T-cell (primary cell): ENCODE measurements at places on chromosomes 3 and 15. TPM values are rescaled to one million over a fixed set of nuclear protein-coding genes. Genes with fewer than 3 reads are reported as not detected.
A peak's percentile ranks its signal among the peaks of the same experiment; 100 is the strongest.

GRCh38 chr3:28267984-28268849 lies 26.8 kb downstream of the CMC1 start:
- no peaks in the 10 kb centered on the region for H3K4me1 ChIP-seq
- H3K27me3 ChIP-seq, result no peaks in the 10 kb centered on the region
- H3K27ac ChIP-seq, result no peak overlapping the region
- no peak for DNase-seq
- no peaks in the 10 kb centered on the region for H3K36me3 ChIP-seq

The LARP6 gene
- not detected for total RNA-seq

DNA sequence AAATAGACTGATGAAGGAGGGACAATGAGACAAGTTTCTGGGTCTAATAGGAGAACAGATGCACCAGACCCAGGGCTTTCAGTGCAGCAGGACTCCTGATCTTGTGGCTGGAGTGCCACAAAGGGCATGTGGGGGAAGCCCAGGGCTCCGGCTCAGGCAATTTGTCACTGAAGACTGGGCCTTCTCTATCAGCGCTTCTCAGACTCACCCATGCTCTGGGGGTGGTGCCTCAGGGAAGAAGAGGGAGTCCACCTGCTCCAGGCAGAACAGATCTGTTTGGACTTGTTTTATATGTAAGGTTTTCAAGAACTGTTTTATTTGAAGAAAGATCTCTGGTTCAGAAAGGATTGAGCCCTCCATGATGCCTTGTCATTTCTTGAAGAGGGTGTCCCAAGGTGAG lies 112.4 kb upstream of the TLE3 start:
- no peak overlapping the region for H3K4me3 ChIP-seq
- peaks cover 15% of the 10 kb centered on the region for H3K27me3 ChIP-seq
- H3K4me1 ChIP-seq, result no peaks in the 10 kb centered on the region
- peaks cover 3% of the 10 kb centered on the region for H3K36me3 ChIP-seq

The PTX3 gene
- total RNA-seq, result 0.25 TPM

The UBA7 gene
- total RNA-seq, result 299 TPM

- H3K4me1 ChIP-seq, result no peaks in the 10 kb centered on the region
- no peak overlapping the region for H3K27ac ChIP-seq
- no peak for DNase-seq
- H3K4me3 ChIP-seq, result no peak overlapping the region
- no peaks in the 10 kb centered on the region for H3K36me3 ChIP-seq
Observed at GRCh38 chr3:66693461-66694031, 192.7 kb upstream of the LRIG1 start.

The HTR3E gene
- not detected for total RNA-seq

The PRKCI gene
- total RNA-seq, result 23.9 TPM

The SV2B gene
- total RNA-seq, result 0.09 TPM

The KNG1 gene
- total RNA-seq, result 0.47 TPM

The CCR3 gene
- not detected for total RNA-seq

- no peak overlapping the region for H3K27ac ChIP-seq
- no peak for DNase-seq
- H3K4me1 ChIP-seq, result no peaks in the 10 kb centered on the region
- H3K27me3 ChIP-seq, result no peaks in the 10 kb centered on the region
- no peak overlapping the region for H3K4me3 ChIP-seq
Observed at GRCh38 chr15:89669309-89669865, 9.8 kb downstream of the PLIN1 start.

The ANKRD34C gene
- total RNA-seq, result not detected

DNA sequence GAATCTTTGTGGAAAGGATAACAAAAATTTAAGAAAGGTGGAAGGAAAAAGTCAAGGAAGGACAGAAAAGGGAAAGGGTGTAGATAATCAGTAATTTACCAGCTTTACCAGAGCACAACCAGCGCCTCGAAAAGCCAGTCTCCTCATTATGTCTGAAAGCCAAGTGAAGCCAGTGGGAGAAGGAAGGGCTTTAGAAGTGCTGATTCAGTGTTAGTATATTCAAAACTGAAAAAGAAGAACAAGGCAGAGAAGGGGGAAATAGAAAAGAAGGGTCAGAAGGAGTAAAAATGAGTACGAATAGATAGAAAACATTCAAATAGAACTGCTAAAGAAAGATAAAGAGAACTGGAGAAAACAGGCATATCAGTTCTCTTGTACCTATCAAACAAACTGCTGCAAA lies 4.1 kb downstream of the PBRM1 start:
- H3K36me3 ChIP-seq, result peaks cover 35% of the 10 kb centered on the region
- no peaks in the 10 kb centered on the region for H3K27me3 ChIP-seq
- no peak overlapping the region for H3K27ac ChIP-seq
- no peak for DNase-seq

The PLA2G4B gene
- 50.4 TPM for total RNA-seq

DNA sequence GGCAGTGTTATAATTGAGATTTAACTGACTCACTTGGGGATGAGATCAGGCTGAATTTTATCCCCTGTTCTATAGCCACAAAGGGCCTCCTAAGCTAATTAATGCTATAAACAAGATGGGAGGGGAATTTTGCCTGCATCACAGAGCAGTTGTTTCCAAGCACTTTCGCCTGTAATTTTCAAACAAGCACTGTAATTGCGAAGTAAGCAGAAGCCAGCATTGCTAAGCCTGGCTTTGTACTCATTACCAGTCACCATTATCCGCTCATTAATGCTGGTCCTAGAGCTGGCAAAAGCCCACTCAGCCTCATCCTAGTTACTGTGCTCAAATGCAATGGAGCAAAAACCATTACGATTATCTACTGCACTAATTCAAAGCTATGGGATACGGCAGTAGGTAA lies 356.6 kb upstream of the UBE2E2 start:
- no peaks in the 10 kb centered on the region for H3K36me3 ChIP-seq
- no peak overlapping the region for H3K27ac ChIP-seq
- H3K27me3 ChIP-seq, result no peaks in the 10 kb centered on the region
- no peak for DNase-seq

DNA sequence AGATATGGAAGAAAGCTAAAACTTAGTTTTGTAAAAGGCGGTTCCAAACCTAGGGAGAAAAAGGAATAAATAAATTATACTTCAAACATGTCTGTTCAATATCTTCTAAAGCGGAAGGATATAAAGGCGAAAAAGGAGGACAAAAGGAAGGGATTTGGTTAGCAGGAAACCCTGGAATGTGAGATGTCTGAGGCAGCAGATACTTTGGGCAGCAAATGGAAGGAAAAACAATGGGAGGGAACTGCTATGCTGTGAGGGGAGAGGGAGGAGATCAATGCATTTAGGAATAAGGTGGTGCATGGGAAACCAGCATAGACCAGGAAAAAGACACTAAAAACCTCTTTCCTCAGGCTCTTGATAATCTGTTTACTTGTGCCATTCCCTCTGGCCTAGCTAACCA lies 120.8 kb downstream of the DNAH12 start:
- DNase-seq, result no peak
- no peak overlapping the region for H3K4me3 ChIP-seq
- no peaks in the 10 kb centered on the region for H3K4me1 ChIP-seq
- H3K27ac ChIP-seq, result no peak overlapping the region

GRCh38 chr15:77417602-77418001 lies 2.3 kb downstream of the PEAK1 start:
- H3K4me1 ChIP-seq, result peaks cover 15% of the 10 kb centered on the region
- no peak overlapping the region for H3K27ac ChIP-seq
- no peaks in the 10 kb centered on the region for H3K27me3 ChIP-seq
- no peak for DNase-seq
- no peaks in the 10 kb centered on the region for H3K36me3 ChIP-seq
- no peak overlapping the region for H3K4me3 ChIP-seq

- peak overlapping the region; percentile 27 for H3K27ac ChIP-seq
- H3K4me1 ChIP-seq, result peaks cover 69% of the 10 kb centered on the region
- no peaks in the 10 kb centered on the region for H3K27me3 ChIP-seq
- DNase-seq, result no peak
Observed at GRCh38 chr3:18428991-18429745, 4.0 kb upstream of the SATB1 start.

- H3K27me3 ChIP-seq, result peaks cover 24% of the 10 kb centered on the region
- no peaks in the 10 kb centered on the region for H3K36me3 ChIP-seq
- DNase-seq, result no peak
Observed at GRCh38 chr15:43932907-43933306, 106.1 kb downstream of the WDR76 start.

DNA sequence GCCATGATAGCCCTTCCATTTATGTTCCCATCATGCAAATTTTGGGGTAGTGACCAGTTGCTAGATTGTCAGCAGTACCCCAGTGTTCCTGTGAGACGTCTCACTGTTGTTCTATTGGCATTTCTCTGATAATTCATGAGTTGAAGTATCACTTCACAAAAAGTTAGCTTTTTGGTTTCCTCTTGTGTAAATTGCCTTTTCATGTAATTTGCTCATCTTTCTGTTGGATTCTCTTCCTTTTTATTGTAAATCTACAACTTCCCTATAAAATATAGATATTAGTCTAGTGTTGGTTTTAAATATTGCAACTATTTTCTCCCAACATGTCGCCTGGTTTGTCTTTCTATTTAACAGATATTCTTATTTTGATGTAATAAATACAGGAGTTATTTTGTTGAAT lies 7.5 kb upstream of the A4GNT start:
- H3K27ac ChIP-seq, result no peak overlapping the region
- no peaks in the 10 kb centered on the region for H3K4me1 ChIP-seq
- no peak for DNase-seq

The ROPN1B gene
- total RNA-seq, result not detected

DNA sequence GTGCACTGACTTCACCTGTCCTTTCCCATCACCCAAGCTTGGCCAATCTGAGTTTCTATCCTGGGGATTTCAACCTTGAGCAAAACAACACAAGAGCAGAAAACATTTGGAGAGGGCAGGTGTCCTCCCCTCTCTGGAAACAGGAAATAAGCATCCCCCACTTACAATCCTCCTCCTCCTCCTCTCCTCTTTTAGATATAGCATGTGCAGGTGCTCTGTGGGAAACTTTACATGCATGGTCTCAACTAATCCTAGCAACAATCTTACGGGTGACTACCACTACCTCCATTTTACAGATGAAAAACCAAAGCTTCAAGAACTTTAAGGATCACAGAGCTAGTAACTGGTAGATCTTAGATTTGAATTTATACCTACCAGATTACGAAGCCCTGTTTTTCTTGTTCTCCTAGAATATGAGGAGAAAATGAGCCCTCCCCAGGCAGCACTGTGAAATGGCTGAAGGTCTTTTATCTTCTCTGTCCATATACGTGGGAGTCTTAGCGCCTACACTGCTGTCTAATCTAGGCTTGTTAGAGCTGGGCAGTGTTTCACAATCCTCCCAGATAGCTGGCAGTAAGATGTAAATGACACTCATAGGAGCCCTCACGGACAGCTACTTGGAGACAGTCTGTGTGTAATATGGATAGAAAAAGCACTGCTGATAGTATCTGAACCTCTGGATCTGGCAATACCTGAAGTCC lies 301.2 kb upstream of the PROK2 start:
- H3K27me3 ChIP-seq, result peaks cover 17% of the 10 kb centered on the region
- no peak for DNase-seq
- H3K36me3 ChIP-seq, result no peaks in the 10 kb centered on the region
- no peak overlapping the region for H3K4me3 ChIP-seq
- no peaks in the 10 kb centered on the region for H3K4me1 ChIP-seq
- no peak overlapping the region for H3K27ac ChIP-seq

GRCh38 chr3:123498761-123499160 lies 49.9 kb upstream of the ADCY5 start:
- H3K4me1 ChIP-seq, result no peaks in the 10 kb centered on the region
- peaks cover 34% of the 10 kb centered on the region for H3K36me3 ChIP-seq
- no peak overlapping the region for H3K4me3 ChIP-seq
- H3K27ac ChIP-seq, result no peak overlapping the region
- H3K27me3 ChIP-seq, result no peaks in the 10 kb centered on the region

- peaks cover 4% of the 10 kb centered on the region for H3K27me3 ChIP-seq
- H3K36me3 ChIP-seq, result no peaks in the 10 kb centered on the region
- DNase-seq, result no peak
- H3K4me1 ChIP-seq, result no peaks in the 10 kb centered on the region
- no peak overlapping the region for H3K4me3 ChIP-seq
Observed at GRCh38 chr15:62624547-62625378, 417.8 kb upstream of the TPM1 start.

- no peak overlapping the region for H3K27ac ChIP-seq
- no peaks in the 10 kb centered on the region for H3K4me1 ChIP-seq
- H3K4me3 ChIP-seq, result no peak overlapping the region
- DNase-seq, result no peak
Observed at GRCh38 chr3:173411375-173411973, 13.9 kb downstream of the NLGN1 start.

DNA sequence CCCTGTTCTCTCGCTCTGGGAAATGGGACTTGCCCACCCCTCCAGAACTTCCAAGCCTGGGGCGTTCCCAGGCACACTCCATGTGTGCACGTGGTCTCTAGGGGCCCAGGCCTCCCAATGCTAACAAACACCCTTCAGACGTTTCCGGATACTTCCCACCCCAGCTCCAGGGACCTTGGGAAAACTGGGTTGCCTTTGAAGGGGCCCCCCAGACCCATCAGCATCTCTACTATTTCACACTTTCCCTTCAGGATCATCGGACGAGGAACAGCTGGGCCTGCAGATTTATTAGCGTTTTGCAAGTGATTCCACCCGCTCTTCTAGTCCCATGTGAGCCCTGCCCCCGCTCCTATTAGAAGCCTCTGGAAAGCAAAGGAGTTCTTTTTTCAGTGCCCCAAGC lies 63.2 kb downstream of the MAGEF1 start:
- H3K27me3 ChIP-seq, result peaks cover 16% of the 10 kb centered on the region
- no peak overlapping the region for H3K4me3 ChIP-seq
- no peak for DNase-seq

The SERPINI2 gene
- total RNA-seq, result 0.41 TPM

The ZNF35 gene
- 3.4 TPM for total RNA-seq

The ADGRG7 gene
- not detected for total RNA-seq

GRCh38 chr3:140599009-140599408 lies 78.9 kb upstream of the TRIM42 start:
- H3K27ac ChIP-seq, result no peak overlapping the region
- H3K27me3 ChIP-seq, result no peaks in the 10 kb centered on the region
- DNase-seq, result no peak
- H3K4me1 ChIP-seq, result no peaks in the 10 kb centered on the region

The MAPK6 gene
- total RNA-seq, result 19.8 TPM

DNA sequence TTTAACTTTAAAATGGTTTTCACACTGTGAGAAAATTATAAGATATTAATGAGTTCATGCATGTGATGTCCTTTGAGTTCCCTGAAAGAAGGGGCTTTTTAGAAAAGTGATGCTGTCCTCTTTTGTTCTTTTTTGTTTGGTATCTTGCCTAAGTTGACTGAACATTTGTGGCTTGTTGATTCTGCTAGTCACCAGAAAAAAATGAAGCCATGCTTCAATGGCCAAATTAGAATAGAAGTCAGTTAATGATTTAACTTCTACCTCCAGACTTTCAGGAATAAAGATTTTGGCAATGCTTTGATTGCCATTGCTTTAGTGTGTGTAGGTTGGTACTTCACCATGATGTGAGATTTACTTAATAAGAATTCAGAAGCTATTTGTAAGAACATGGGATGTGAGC lies 260.6 kb upstream of the NECTIN3 start:
- no peaks in the 10 kb centered on the region for H3K36me3 ChIP-seq
- no peaks in the 10 kb centered on the region for H3K27me3 ChIP-seq
- DNase-seq, result no peak
- no peak overlapping the region for H3K27ac ChIP-seq
- H3K4me1 ChIP-seq, result no peaks in the 10 kb centered on the region
- H3K4me3 ChIP-seq, result no peak overlapping the region

The DZIP1L gene
- total RNA-seq, result not detected

The CAND2 gene
- total RNA-seq, result 5.9 TPM

GRCh38 chr3:29440413-29441305 lies 159.8 kb downstream of the RBMS3 start:
- no peak for DNase-seq
- no peaks in the 10 kb centered on the region for H3K36me3 ChIP-seq
- H3K27ac ChIP-seq, result no peak overlapping the region
- no peaks in the 10 kb centered on the region for H3K4me1 ChIP-seq
